Stimulated activated CD8-positive, alpha-beta memory T cell treated with anti-CD3 and anti-CD28 coated beads, Interleukin-4, amount 100 ng/mL, for 1 hour (primary cell): ENCODE measurements at places on chromosomes 1 and 21.

GRCh38 chr21:31913182-31913608 lies 40.4 kb downstream of the HUNK start:
- DNase-seq: no peak

- DNase-seq: no peak
Measured at GRCh38 chr21:17802572-17802971, 16.6 kb downstream of the C21orf91 start.

GRCh38 chr1:192654591-192655251 lies 18.8 kb downstream of the RGS13 start:
- no peak for DNase-seq

- DNase-seq: no peak
Measured at GRCh38 chr1:229058111-229058561, 212.8 kb upstream of the RAB4A start.

DNA sequence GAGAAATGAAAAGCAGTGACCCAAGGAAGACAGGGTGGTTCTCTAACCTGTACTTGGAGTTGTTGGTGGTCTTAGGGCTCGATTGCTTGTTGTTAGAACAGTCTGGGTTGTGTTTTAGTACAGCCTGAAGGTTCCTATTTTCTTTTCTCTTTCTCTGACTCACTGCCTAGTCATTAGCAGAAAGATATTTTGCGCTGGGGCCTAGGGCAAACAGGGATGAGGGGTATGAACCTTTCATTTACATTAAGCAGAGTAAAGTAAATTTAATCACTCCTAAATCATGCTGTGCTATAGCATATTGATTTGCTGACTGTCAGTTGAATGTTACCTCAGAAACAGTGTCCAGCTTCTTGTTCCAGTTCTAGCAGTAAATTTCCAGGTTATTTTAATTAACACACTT lies 197.2 kb downstream of the RWDD3 start:
- no peak for DNase-seq

- no peak for DNase-seq
Measured at GRCh38 chr21:45453308-45453950, 48.5 kb downstream of the COL18A1 start.

DNA sequence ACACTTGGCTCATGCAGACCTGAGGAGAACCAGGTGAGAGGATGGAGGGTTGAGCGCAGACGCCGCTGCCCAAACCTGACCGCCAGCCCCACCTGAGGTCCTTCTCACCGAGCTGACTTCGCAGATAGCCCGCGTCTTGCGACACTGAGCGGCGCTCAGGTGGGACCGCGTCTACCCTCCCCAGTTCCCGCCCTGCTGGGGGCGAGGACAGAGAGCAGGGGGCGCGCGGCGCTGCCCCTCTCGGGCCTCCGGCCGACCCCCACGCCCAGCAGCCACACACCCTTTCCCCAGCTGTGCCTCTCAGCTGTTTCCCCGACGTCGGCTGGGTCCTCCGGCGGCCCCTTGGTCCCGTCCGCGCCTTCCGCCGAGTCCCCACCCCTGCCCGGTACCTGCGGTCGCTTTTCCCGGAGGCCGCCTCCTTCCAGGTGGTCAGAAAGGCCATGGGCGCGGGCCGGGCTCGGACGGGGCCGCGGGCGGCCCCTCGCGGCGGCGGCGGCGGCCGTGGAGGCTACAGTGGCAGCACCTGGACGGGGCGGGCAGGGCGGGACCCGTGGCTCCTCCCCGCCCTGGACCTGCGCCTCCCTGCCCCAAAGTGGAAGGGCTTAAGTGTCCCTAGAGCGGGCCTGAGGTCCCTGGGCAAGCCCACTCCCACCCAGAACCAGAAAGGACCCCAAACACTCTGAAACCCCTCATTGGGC lies 14.4 kb upstream of the TTC39A start:
- DNase-seq: no peak

GRCh38 chr1:42167611-42168390 lies 3.3 kb upstream of the GUCA2A start:
- DNase-seq: no peak

DNA sequence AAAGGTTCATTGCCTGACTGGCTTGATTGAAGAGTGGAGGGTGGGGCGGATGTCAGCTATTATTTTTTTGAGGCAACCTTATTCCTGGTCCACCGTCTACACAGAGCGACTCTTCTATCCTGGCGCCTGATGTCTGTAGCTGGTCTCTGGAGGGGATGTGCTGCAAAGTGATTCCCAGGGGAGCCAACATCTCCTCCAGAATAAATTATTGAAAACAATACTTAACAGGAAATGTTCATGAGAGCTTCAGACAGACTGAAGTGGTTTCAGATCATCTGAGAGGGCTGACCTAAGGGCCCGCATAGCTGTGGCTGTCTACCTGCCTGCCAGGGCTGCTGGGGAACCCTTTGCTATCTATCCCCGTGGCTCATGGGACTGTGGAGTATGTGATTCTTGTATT lies 66.7 kb downstream of the TEX35 start:
- no peak for DNase-seq

DNA sequence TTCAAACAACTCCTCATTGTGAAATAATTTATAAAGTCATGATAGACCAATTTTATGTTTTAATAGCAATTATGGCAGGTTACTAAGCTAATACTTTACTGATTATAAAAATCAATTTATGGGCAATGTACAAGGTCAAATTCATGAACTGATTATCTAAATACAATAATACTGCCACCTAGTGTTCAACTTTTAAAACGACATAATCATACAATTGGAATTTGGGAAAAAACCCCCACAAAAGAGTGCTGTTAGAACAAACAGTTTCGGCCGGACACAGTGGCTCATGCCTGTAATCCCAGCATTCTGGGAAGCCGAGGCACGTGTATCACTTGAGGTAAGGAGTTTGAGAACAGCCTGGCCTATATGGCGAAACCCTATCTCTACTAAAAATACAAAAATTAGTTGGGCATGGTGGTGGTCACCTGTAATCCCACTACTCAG lies 14.0 kb downstream of the GTF2B start:
- no peak for DNase-seq

DNA sequence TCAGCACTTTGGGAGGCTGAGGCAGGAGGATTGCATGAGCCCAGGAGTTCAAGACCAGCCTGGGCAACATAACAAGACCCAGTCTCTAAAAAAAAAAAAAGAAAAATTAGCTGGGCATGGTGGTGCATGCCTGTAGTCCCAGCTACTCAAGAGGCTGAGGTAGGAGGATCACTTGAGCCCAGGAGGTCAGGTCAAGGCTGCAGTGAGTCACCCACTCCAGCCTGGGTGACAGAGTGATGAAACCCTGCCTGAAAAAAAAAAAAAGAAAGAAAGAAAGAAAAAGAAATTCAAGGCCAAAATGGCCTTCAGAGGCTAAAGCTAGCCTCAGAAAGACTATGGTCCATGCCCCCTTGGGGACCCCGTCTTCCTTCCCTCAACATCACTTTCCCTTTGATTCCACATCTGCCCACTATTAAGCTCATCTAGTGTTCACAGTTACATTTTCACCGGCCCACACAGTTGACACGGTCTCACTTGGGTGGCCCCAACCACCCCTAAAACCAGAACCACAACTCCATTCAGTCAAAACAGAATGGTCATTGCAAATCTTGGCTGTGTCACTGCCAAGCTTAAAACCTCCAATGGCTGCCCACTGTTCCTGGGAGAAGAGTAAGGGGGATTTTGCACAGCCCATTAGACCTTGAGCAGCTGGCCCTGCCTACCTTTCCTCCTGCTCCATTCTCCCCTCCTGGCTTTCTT lies 2.1 kb upstream of the CAPN8 start:
- DNase-seq: no peak

GRCh38 chr1:31570228-31570627 lies 6.1 kb upstream of the TINAGL1 start:
- DNase-seq: no peak

GRCh38 chr1:184437291-184437690 lies 50.5 kb downstream of the C1orf21 start:
- DNase-seq: no peak

DNA sequence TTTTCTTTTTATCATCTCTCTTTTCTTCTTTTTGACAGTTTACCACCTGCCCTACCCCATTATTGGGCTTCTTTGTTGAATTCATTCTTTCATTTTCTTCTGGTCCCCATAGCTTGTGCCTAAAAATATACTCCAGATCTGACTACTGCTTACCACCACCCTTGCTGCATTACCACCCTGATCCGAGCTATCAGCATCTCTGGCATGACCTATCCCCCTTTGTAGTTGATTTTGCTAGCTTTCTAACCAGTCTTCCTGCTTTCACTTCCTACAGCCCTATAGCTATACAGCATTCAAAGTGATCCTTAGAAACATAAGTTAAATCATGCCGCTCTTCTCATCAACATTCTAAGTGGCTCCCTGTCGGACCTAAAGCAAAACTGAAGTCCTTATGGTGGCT lies 59.4 kb upstream of the MPC2 start:
- DNase-seq: no peak
